ENCODE measurements at places on chromosomes 12 and 14. TPM values are rescaled to one million over a fixed set of nuclear protein-coding genes. Genes with fewer than 3 reads are reported as not detected.

Gene FOXN4
- polyA plus RNA-seq, result not detected

Gene KRR1
- polyA plus RNA-seq, result 11.4 TPM

- no peak overlapping the region for H3K4me3 ChIP-seq
- DNase-seq, result no peak
- H3K36me3 ChIP-seq, result no peaks in the 10 kb centered on the region
- H3K27ac ChIP-seq, result no peak overlapping the region
- H3K4me1 ChIP-seq, result no peaks in the 10 kb centered on the region
- no peaks in the 10 kb centered on the region for H3K27me3 ChIP-seq
These were observed 299.1 kb downstream of the IPO8 start for GRCh38 chr12:30396576-30396975.

GRCh38 chr12:517538-517937, 57.8 kb downstream of the B4GALNT3 start:
- DNase-seq, result no peak
- H3K27me3 ChIP-seq, result no peaks in the 10 kb centered on the region
- H3K4me3 ChIP-seq, result no peak overlapping the region
- H3K36me3 ChIP-seq, result no peaks in the 10 kb centered on the region
- H3K27ac ChIP-seq, result no peak overlapping the region

GRCh38 chr14:58904776-58905175, 267.0 kb downstream of the DACT1 start:
- H3K4me3 ChIP-seq, result no peak overlapping the region
- H3K27ac ChIP-seq, result no peak overlapping the region
- no peak for DNase-seq
- H3K27me3 ChIP-seq, result no peaks in the 10 kb centered on the region
- H3K4me1 ChIP-seq, result no peaks in the 10 kb centered on the region

Gene SCNN1A
- polyA plus RNA-seq, result 98.0 TPM

DNA sequence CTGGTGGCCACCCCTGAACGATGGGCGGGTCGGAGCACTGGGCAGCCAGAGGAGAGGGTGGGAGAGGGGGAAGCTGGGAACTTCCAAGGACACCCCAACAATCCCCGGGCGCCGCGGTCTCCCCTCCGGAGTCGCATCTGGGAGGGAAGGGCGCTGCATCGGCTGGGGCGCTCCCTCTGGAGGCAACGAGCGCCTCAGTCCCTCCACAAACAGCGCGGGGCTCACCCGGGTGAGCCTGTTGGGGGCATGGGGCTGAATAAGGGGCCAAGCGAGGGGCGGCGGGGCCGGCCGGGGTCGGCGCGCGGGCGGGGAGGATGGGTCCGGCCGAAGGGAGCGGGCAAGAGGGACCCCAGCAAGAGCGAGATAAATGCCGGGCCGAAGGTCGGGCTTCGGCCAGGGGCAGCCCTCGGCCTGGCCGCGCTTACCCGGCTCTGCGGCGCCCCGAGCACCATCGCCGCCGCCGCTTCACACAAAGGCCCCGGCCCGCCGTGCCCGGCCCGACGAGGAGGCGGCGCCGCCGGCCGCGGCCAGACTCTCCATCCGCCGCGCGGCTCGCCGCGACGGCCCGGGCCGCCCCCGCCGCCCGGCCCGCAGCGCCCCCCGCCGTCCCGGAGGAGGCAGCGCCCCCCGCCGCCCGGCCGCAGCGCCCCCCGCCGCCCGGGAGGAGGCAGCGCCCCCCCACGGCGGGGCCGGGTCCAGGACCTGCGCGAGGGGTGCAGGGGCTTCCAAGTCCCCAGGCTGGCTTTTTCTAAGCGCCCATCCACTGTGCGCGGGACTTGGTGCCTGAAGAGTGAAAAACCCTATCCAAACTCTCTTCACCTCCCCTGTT, at the start of gene ZBTB39:
ZBTB39 (minus strand) TSS at position 567 of the 829 bp plus-strand sequence. CDS start 1,629 bp downstream, outside the sequence.
- peaks cover 53% of the 10 kb centered on the region for H3K4me1 ChIP-seq
- peaks cover 34% of the 10 kb centered on the region for H3K36me3 ChIP-seq
- peak; percentile 87 for DNase-seq
- H3K27me3 ChIP-seq, result no peaks in the 10 kb centered on the region

- no peak for DNase-seq
- no peak overlapping the region for H3K4me3 ChIP-seq
- no peaks in the 10 kb centered on the region for H3K36me3 ChIP-seq
- no peak overlapping the region for H3K27ac ChIP-seq
- no peaks in the 10 kb centered on the region for H3K4me1 ChIP-seq
- no peaks in the 10 kb centered on the region for H3K27me3 ChIP-seq
These were observed 427.9 kb downstream of the AEBP2 start for GRCh38 chr12:19867151-19867550.

DNA sequence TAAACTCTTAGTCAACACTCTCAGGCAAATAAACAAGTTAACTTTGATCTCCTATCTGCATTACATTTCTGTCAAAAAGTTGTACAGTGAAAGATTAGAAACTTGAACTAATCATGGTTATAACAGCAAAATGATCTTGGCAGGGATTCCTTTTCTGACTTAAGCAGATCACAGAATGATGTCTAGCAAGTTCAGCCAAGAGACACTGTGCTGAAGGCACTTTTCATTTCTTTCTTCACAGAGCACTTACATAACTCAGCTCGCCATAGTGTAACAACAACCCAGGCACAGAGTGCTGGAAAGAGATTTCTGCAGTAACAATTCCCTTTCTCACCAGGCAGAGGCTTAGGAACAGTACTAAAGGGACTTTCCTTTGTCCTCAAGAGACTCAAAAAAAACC, 19.6 kb upstream of the CSRP2 start:
- no peaks in the 10 kb centered on the region for H3K27me3 ChIP-seq
- no peaks in the 10 kb centered on the region for H3K36me3 ChIP-seq
- H3K4me1 ChIP-seq, result no peaks in the 10 kb centered on the region
- H3K27ac ChIP-seq, result no peak overlapping the region
- H3K4me3 ChIP-seq, result no peak overlapping the region
- DNase-seq, result no peak

GRCh38 chr14:20971705-20972021, 16.4 kb downstream of the RNASE2 start:
- H3K27me3 ChIP-seq, result no peaks in the 10 kb centered on the region
- no peak for DNase-seq
- peaks cover 13% of the 10 kb centered on the region for H3K4me1 ChIP-seq

GRCh38 chr12:105956662-105957457, 181.9 kb downstream of the NUAK1 start:
- no peak overlapping the region for H3K4me3 ChIP-seq
- peaks cover 5% of the 10 kb centered on the region for H3K4me1 ChIP-seq
- no peak for DNase-seq
- no peak overlapping the region for H3K27ac ChIP-seq
- H3K27me3 ChIP-seq, result no peaks in the 10 kb centered on the region
- no peaks in the 10 kb centered on the region for H3K36me3 ChIP-seq

Gene FGF6
- not detected for polyA plus RNA-seq

Gene EPYC
- polyA plus RNA-seq, result not detected

DNA sequence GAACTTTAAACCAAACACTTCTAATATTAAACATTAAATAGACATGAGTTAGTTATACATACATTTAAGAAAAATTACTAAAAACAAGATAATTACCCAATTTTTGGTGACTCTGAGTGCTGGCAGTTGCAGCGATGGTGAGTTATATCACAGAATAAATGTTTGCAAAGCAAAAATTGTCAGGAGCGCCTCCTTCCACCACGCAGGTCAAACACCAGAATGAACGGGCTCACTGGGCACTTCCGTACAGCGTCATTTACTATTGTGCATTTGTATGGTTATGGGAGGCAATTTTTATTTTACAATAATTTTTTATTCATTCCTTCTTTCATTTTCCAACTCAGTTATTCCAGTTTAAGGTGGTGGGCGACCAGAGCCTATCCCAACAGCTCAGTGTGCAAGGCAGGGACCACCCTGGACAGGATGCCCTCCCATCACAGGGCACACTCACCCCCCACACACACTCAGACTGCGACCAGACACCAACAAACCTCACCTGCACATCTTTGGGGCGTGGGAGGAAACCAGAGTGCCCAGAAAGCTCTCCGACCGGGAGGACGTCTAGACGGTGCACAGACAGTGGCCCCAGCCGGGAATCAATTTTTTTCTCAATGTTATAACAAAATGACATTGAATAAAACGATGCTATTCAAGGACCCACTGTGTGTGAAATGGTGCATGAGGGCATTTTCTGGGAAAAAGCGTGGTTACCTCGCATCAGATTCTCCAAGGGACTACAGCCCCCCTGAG, 67.2 kb downstream of the TESC start:
- H3K4me3 ChIP-seq, result no peak overlapping the region
- no peaks in the 10 kb centered on the region for H3K27me3 ChIP-seq
- peaks cover 33% of the 10 kb centered on the region for H3K4me1 ChIP-seq
- peaks cover 45% of the 10 kb centered on the region for H3K36me3 ChIP-seq
- H3K27ac ChIP-seq, result no peak overlapping the region
- no peak for DNase-seq

Gene PAPLN
- 2.6 TPM for polyA plus RNA-seq

- DNase-seq, result no peak
- H3K27me3 ChIP-seq, result no peaks in the 10 kb centered on the region
- H3K36me3 ChIP-seq, result no peaks in the 10 kb centered on the region
- no peaks in the 10 kb centered on the region for H3K4me1 ChIP-seq
- H3K4me3 ChIP-seq, result no peak overlapping the region
These were observed 21.4 kb upstream of the IGF1 start for GRCh38 chr12:102501773-102502172.

DNA sequence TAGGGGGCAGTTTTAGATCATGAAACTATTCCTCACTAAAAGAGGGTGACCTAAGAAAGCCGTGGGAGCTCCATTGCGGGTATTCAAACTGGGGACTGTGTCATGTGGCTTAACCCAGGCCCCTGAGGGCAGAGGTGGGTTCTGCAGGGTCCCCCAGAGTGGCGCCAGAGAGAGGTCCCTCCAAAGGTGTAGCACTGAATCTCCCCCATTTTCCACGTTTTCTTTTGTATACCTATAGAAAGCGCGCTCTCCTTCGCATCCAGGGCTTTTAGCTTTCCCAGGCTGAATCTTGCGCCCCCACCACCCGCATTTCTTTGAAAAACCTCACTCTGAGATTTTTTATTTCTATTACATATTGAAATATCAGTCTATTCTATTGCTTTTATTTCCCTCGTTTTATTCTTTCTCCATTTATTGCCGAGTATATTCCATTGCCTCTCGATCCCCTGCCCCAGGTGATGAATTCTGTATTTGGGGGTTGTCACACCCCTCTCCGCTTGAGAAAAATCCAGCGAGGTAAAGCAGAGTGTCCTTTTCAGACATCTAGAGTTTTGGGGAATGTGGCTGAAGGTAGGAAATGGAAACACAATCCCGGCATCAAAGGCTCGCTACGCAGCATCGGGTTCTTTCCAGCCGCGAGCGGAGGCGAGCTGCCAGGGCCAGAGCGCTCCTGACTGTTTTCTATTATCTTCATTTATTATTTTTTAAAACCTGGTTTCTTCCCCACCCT, 870 bp upstream of the HOXC13 start:
- H3K4me3 ChIP-seq, result no peak overlapping the region
- H3K27ac ChIP-seq, result no peak overlapping the region
- H3K4me1 ChIP-seq, result peaks cover 4% of the 10 kb centered on the region
- H3K27me3 ChIP-seq, result peaks cover 42% of the 10 kb centered on the region
- no peaks in the 10 kb centered on the region for H3K36me3 ChIP-seq
- DNase-seq, result no peak

DNA sequence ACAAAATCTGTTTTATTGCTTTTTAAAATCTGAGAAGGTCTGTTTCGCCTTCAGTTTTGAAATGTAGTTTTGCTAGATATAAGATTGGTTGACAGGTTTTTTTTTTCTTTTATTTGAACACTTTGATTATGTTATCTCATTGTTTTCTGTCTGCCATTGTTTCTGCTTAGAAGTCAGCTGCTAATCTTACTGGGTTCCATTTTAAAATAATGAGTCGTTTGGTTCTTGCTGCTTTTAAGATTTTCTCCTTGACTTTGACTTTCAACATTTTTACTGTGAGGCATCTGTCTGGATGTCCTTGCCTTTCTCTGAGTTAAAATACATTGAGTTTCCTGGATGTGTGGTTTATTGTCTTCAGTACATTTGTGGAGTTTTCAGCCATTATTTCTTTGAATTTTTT, 56.7 kb downstream of the ADIPOR2 start:
- H3K4me3 ChIP-seq, result no peak overlapping the region
- H3K27ac ChIP-seq, result no peak overlapping the region
- H3K4me1 ChIP-seq, result peaks cover 8% of the 10 kb centered on the region
- no peaks in the 10 kb centered on the region for H3K27me3 ChIP-seq
- DNase-seq, result no peak

DNA sequence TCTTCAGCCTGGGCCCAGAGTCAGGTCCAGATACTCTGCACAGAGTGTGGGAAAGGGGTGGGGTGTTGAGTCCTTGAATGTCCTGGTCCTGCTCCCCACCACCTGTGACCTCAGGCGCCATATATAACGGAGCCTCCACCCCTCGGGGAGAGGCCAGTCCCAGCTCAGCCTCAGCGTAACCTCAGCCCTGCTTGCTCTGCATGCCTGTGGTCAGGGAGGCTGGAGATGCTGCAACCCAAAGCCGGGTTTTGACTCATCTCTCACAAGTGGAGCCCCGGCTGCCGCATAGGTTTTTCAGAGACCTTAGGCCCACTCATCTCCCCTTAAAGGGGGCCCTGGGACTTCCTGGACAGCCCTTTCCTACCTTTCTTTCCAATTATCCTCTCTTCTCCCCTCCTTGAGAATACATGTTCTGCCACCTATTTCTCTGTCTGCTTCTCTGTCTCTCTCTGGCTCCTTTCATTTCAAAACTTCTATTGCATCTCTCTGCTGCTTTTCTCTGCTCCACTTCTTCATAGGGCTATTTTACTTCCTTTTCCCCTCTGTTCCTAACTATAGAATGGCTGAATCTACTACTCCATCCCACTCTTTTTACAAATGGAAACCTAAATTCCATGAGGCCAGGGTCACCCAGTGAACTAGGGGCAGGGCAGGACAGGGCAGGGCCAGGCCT, 1.2 kb downstream of the ITGB7 start:
- H3K4me1 ChIP-seq, result peaks cover 17% of the 10 kb centered on the region
- no peak overlapping the region for H3K27ac ChIP-seq
- DNase-seq, result peak; percentile 34
- no peaks in the 10 kb centered on the region for H3K27me3 ChIP-seq
- no peak overlapping the region for H3K4me3 ChIP-seq
- H3K36me3 ChIP-seq, result peaks cover 11% of the 10 kb centered on the region

Gene SERPINA3
- polyA plus RNA-seq, result 1,820 TPM
